ENCODE measurements at places on chromosomes 16 and 17.

- ATAC-seq, result no peak
Measured at GRCh38 chr17:82723169-82723807, 6.8 kb downstream of the FN3KRP start.

GRCh38 chr16:28546626-28547025 lies 7.1 kb upstream of the SGF29 start:
- ATAC-seq, result no peak

DNA sequence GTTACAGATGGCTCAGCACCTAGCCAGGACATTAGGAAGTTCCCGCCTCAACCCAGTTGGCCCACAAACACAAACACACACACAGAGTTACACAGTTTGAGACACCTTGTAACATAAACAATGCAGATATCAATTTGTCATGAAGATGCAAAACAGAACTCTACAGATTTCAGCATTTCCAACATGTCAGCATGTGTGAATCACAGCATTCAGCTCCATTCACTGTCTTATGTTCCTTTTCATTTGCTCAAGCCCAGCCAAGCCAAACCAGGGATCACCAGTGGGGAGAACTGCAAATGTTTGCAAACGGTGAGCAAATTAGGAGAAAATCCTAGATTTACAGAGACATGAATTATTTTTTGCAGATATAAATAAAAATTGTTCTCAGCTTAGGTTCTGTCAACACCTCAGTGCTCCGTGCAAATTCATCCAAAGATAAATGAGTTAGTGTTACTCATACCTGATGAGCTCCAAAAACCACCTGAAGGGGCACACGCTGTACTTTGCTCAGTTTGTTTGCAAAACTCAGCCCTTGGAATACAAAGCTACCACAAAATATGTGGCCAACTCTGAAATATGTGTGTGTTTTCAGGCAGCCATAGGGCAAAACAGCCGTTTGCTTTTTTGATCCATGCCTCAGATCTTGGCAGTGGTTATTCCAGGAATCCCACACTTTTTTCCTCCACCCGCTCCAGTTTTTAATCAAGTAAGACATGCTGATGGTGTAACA lies 16.3 kb upstream of the COX10 start:
- peak; percentile 41 for ATAC-seq

GRCh38 chr17:57607553-57608120 lies 137.5 kb downstream of the CCDC182 start:
- ATAC-seq, result peak; percentile 91

DNA sequence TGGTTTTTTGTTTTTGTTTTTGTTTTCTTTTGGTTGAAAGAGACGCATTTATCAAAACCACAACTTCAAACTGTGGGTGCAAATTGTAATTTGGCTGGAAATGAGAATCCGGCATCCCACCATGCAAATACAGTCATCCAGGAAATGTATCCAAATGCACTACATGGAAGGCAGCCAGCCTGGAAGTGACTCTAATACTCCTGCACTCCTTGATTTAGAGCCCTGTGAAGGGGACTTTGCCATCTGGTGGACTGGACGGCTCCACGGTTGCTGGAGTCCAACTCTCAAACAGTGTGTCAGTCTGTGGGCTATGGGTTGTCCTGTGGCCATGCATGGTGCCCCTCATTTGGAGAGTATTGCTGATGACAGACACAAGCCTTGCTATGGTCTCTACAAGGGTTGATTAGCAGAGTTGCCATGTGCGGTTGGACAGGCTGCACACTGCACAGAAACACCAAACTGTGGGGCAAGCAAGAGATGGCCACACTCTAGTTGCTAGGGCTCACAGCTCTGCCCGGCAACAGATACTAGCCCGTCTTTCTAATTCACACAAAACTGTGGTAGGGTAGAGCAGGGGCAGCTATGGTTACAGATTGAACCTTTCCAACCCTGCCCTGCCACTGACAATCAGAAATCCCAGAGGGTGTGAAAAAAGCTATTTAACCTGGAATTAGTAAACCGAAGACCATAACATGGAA lies 62.4 kb downstream of the VAT1L start:
- ATAC-seq, result no peak

DNA sequence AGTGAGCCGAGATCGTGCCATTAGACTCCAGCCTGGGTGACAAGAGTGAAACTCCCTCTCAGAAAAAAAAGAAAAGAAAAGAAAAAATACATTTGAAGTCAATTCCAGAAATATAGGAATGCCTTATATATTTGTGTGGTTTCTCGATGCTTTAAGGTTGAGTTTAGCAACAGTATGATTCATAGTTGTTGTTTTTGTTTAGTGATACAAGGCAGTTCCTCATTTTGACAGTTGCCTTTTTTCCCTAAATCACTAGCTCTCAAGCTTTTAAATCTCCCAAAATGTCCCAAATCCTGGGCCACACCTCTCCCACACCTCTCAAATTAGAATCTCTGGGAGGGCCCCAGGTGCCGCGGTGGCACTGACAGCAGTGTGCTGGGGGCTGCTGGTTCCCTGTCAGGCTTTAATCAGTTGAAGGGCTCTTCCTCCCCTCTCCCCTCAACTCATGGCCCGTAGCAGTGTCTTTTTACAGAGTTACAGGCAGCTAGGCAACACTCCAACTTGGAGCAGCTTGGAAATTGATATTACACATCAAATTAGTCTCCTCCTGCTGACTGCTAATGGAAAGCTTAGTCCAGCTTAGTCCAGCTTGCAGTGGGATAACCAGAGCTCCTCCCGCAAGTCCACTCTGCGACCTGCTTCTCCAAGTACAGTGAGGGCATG lies 58.4 kb downstream of the EPN2 start:
- ATAC-seq, result no peak

GRCh38 chr16:89017543-89018281 lies 40.7 kb upstream of the CBFA2T3 start:
- ATAC-seq, result no peak

DNA sequence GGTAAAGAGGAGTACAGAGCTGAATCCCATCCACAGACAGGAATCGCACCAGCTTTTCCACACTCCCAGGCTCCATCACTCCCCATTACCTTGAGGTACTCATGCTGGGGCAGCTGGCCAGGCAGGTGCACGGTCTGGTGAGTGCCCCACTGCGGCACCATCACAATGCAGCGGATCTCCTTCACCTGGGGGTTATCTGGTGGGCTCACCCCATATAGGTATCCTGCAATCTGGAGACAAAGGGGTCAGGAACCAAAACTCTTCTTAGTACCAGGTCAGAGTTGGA lies 1.8 kb upstream of the RILP start:
- no peak for ATAC-seq

DNA sequence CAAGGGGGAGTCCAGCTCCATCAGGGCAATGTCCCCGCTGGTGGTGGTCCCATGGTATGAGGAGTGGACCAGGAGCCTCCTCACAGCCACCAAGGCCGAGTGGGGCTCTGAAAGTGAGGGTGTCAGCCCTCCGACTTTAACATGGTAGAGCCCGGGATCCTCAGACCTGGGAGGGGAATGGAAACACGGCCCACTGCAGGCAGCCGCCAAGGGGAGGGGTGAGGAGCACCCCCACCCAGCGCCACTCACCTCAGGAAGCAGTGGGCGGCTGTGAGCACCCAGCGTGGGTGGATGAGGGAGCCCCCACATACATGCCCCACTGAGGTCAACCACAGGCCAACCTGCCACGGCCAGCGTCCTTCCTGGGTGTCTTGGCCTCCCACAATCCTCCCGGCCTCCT lies 10.8 kb downstream of the ZG16B start:
- ATAC-seq, result no peak

DNA sequence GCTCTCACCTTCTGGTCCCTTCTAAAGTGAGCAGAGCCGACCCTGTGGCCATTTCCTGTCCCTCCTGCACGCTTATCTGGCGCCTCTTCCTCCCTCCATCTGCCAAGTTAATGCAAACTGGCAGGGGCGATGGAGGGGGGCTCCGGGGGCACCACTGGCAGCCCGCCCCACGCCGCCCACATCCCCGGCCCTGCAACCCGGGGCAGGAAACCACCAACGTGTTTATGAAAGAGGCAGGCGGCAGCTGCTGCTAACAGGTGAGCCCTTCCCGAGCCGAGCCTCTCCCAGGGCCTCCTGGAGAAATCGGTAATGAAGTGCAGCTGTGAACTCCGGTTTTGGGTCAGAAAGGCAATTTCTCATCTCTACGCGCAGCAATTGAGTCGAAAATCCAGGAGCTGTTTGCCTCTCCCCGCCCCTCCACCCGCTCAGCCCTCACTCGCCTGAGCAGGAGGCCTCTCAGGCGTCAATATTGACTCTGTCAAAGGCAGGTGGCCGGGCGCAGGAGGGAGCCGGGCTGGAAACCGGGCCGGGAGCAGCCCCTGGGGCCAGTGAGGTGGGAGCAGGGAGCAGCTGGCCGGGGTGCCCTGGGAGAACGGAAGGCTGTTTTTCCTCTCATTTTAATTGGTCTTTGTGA lies 164.4 kb upstream of the GSE1 start:
- ATAC-seq, result no peak

DNA sequence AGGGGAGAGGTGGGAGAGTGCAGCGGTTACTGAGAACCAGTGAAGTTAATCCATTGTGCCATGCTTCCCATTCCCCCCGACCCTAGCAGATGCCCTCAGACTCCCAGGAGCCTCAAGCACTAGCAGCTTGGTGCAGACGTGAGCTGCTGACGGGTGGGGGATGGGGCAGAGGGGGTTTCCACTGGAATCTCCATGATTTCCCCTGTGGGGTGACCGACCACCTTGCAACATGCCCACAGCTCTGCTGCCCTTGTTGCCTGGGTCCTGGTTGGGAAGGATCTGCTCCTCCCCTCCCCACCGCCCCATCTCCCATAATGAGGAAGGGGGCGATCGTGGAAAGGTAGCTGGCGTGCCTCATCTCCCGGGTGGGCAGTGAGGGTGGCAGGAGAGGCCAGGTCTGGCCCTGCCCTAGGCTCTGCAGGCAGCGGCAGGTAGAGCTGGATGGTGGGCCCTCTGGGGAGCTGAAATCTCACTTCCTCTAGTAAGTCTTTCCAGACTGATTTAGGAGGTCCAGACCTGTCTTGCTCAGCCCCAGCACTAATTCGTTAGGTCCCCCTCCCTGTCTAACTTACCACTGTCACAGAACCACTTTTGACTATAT lies 9.6 kb downstream of the FLOT2 start:
- ATAC-seq, result no peak

DNA sequence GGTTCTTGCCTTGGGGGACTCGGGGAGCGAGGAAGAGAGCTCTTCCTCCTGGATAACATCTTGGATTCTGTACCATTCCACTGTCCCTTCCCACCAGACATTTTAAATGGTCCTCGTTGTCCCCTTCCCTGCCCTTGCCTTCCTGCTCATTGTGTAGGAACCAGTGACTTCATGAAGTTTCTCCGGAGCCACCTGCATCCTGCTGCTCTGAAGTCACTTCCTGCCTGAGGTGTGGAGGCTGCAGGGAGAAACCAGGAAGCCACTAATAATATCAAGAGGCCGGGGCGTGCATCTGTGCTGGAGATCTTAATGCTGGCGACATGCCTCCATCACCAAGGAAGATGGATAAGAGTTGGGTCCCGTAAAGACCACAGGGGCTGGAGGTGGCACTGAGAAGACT lies 6.2 kb upstream of the SLC16A13 start:
- peak; percentile 22 for ATAC-seq

GRCh38 chr17:34146440-34147043 lies 108.5 kb upstream of the CCL2 start:
- ATAC-seq, result peak; percentile 84

DNA sequence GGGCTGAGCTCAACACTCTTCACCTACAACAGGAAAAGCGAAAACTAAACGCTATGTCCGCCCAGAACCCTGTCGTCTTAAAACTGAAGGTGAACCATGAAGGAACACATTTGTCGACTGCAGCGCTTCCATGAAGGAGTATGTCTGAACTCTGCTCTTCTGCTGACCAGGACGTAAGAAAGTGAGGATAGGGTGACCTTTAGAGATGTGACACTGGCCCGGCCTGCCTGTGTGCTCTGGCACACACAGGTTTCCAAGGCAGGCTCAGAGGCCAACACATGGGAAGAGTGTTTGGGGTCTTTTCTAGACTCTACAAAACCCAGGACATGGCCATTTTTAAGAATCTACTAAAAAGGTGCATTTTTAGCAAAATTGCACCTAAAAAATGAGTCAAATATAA lies 21.1 kb downstream of the MARF1 start:
- no peak for ATAC-seq

DNA sequence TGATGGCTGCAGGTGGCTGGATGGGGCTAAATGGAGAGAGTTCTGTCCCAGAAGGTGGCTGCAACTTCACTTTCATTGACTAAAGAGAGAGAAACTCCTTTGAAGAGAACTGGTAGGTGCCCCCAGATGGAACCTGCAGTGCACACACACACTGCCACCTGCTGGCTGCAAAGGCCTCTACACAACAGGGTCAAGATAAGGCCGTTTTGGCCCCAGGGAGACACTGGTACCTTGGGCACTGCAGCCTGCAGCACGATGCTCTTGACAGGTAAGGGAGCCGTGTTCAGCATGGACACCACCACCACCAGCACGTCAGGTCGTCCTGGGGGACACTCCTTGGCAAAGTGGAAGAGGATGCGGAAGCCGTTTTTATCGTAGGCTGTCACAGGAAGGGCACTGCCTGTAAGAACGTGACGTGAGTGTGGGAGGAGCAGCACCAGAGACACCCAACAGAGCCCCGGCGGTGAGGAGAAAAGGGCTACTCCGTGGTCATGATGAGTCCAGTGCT lies 22.7 kb downstream of the GGA3 start:
- ATAC-seq, result peak; percentile 51

DNA sequence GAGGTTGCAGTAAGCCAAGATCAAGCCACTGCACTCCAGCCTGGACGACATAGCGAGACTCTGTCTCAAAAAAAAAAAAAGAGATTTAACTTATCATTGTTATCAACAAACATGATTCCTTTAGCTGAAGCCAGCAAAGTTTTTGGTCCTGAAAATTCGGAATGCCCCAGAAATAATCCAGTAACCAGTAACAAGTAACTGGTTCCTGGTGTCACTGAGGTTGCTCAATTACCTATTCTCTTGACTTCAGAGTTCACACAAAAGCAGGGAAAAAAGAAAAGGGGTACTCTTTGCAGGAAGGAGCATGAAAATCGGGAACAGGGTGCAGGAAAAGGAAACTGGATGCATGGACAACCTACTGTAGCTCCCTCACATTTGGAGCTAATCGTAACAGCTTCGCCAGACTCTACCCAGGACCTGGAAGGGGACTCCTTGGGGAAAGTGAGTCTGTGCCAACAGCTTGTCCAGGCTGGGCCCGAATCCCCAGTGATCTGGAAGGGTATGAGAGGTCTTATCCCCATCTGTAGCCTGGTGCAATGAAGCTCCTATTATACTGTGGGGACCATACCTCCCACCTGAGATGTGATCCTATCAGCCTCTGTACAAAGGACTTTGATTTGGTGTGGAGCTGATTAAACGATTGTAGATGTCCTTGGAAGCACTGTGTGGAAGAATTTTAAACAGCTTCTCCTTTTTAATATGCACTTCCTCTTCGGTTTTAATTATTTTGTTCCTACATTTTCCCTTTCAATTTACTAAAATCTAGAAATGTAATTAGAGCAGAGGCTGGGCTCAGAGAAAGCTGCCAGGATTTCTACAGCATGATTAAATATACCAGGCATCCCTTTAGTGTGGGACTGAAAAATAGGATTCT lies 3.4 kb upstream of the SPOP start:
- no peak for ATAC-seq

- ATAC-seq, result no peak
Measured at GRCh38 chr16:76748461-76749348, 442.3 kb upstream of the MON1B start.

Data from esophagus mucosa (tissue), 1 donor.